Naive B cell (primary cell): ENCODE measurements at places on chromosomes 11 and 22.

DNA sequence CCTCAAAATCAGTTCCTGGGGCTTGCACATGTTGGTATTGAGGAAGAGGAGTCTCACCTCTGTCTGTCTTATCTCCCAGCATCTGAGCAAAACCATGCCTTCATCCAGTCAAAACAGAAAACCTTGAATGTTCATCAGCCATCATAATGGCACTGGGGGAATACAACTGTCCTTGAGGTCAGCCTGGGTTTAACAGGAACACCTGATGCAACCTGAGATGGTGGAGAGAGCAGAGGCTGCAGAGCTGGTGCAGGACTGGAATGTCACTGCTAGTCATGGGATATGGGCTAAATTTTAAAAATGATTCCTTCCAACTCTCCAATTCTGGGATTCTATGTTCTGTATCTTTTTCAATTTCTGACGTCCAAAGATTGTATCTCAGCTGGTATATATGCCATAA, 931.0 kb downstream of the NTM start:
- no peak for DNase-seq
- H3K36me3 ChIP-seq: no peaks in the 10 kb centered on the region
- no peaks in the 10 kb centered on the region for H3K27me3 ChIP-seq
- no peaks in the 10 kb centered on the region for H3K4me1 ChIP-seq

DNA sequence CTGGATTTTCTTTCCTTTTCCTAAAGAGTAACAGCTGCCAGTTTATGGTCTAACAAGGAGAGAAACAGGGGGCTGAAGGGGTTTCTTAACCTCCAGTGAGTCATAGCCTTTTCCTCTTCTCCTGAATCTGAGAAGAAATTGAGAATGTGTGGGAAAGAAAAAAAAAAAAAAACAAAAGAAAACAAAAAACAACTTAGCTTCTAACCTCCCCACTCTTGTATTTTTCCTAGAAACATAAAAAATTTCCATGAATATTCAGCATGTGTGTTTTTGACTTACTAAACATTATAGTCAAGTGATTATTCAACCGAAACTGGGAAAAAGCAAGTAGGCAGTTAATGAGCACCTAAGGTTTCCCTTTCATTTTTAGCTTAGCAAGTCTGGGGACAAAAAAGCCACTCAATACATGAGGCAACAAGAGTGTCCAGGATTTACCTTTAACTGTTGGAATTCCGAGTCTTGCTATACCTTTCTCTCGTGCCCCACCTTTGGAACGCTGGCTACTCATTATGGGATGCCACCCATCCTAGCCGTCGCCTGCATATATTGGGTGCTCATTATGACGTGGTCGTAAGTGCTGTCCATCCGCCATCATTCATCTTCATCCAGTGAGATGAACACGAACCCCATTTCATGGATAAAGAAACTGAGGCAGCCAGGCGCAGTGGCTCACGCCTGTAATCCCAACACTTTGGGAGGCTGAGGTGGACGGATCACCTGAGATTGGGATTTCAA, 2.4 kb downstream of the ASPHD2 start:
- DNase-seq: no peak
- peaks cover 72% of the 10 kb centered on the region for H3K4me1 ChIP-seq
- H3K27ac ChIP-seq: peak overlapping the region; percentile 75
- H3K27me3 ChIP-seq: no peaks in the 10 kb centered on the region
- H3K36me3 ChIP-seq: peaks cover 5% of the 10 kb centered on the region

GRCh38 chr11:9716275-9717039, 52.6 kb downstream of the SWAP70 start:
- peak; percentile 51 for DNase-seq
- peaks cover 37% of the 10 kb centered on the region for H3K36me3 ChIP-seq
- H3K27me3 ChIP-seq: no peaks in the 10 kb centered on the region
- H3K4me3 ChIP-seq: peak overlapping the region; percentile 63

DNA sequence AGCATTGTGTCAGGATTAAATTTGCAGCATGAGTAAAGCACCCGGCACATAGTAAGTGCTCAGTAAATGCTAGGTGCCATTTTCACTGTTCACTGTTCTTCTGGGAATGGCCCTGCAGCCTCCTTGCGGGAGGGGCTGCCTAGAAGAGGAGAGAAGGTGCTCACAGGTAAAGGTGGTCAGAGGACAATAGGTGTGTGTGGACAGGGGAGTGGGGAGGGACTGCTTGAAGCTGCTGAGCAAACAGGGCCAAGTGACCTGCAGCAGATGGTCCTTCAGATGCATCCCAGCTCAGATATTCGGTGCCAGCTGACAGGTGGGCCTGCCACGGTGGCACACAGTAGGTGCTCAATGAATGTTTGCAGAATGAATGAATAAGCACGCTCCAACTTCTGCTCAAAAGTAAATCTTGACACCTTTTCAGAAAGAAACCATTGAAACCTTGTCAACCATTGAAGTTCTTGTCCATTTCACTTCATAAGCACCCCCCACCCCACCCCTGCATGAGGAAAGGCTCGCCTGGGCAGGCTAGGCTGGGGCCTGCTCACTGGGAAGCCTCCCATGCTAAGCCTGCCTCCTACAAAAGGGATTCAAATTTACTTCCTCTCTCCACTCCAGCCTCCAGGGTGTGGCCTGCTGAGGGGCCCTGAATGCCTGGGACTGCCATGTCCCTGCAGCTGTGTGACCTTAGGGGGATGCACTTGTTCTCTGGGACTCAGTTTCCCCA, 1.6 kb downstream of the KIAA0930 start:
- no peak for DNase-seq
- peak overlapping the region; percentile 87 for H3K4me3 ChIP-seq
- H3K27me3 ChIP-seq: no peaks in the 10 kb centered on the region
- no peak overlapping the region for H3K27ac ChIP-seq
- no peaks in the 10 kb centered on the region for H3K36me3 ChIP-seq

DNA sequence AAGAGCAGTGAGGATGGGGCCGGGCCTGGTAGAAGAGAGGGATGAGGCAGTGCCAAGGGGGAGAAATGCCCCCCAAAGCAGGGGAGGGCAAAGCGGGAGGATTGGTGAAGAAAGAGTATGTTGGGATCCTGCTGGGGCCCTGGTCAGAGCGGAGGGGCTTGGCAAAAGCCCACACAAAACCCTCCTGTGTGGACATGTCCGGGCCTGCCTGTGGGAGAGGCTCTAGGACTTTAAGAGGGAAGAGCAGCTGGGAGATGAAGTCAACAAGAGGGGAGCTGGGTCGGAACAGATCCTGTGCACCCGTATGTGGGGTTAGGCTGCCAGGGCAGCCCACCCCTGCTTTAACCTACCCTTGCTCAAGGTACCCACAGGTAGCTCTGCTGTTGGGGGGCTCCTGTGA, 25.8 kb downstream of the ART5 start:
- H3K36me3 ChIP-seq: no peaks in the 10 kb centered on the region
- H3K4me1 ChIP-seq: peaks cover 13% of the 10 kb centered on the region
- no peak overlapping the region for H3K4me3 ChIP-seq
- H3K27me3 ChIP-seq: peaks cover 10% of the 10 kb centered on the region
